ENCODE measurements at places on chromosomes 13 and 19.
A peak's percentile ranks its signal among the peaks of the same experiment; 100 is the strongest.

DNA sequence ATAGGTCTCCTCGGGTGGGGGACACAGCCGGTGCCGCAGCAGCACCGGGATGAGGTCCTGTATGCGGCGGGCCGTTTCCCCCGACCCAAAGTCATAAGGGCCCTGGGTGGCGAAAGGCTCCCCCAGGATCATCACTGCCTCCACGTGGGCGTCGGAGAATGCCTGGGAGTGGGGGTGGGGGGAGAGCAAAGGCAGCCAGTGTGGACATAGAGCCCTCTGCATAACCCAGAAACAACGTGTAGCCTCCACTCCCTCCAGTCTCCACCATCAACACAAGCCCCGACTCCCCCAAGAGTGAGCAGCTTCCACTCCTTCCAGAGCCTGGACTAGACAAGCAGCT is 1.7 kb upstream of the NUMBL start:
- DNase-seq: no peak

DNA sequence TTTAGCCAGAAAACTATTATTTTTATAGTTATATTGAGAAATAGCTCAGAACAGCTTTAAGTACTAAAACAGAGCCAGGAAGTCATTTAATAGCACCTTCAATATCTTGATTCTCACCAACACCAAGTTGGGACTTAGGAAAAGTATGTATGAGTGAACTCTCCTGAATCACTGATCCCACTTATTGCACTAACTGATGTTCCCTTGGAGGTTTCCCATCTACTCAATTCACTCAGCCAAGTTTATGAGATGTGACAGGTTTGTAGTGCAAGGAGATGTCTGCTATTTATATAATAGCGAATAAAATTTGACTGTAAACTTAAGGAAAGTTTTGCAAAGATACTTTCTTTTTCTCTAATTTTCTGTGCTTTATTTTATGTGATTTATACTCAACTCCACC is 1147.6 kb upstream of the PCDH20 start:
- DNase-seq: no peak

- no peak for DNase-seq
These were observed 15.5 kb downstream of the UPF3A start for GRCh38 chr13:114296902-114297301.

GRCh38 chr13:67226696-67227095 is 3.4 kb downstream of the PCDH9 start:
- no peak for DNase-seq

GRCh38 chr19:12015015-12015752 is 20.3 kb downstream of the ZNF433 start:
- DNase-seq: no peak

DNA sequence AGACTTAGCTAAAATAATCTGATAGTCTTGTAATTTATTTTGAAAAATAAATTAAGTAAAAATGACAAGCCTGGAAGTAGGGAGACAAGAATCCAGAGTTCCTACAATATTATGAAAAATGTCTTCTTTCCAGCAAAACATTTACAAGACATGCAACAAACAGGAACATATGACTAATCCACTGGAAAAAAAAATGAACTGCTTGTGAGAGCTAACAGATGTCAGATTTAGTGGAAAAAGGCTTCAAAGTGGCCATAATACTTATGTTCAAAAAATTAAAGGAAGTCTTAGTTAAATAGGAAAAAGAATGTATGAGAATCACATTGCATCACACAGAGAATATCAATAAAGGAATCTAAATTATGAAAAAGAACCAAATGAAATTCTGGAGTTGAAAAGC is 2082.0 kb upstream of the PCDH20 start:
- DNase-seq: no peak

GRCh38 chr19:17282488-17283125 is 906 bp downstream of the ANKLE1 start:
- peak; percentile 86 for DNase-seq

- peak; percentile 18 for DNase-seq
These were observed 33.9 kb downstream of the PDE4A start for GRCh38 chr19:10454267-10454666.

- no peak for DNase-seq
These were observed 387.2 kb upstream of the ATXN8OS start for GRCh38 chr13:69720278-69720983.

- DNase-seq: no peak
These were observed 19.7 kb downstream of the FBXL12 start for GRCh38 chr19:9799162-9799561.

All from progenitor cell of endocrine pancreas (in vitro differentiated cells).